ENCODE measurements at places on chromosomes 3 and 15.

- DNase-seq: no peak
Measured at GRCh38 chr15:51842265-51842664, 12.8 kb downstream of the TMOD3 start.

GRCh38 chr15:70249616-70250015, 151.9 kb upstream of the TLE3 start:
- DNase-seq: no peak

DNA sequence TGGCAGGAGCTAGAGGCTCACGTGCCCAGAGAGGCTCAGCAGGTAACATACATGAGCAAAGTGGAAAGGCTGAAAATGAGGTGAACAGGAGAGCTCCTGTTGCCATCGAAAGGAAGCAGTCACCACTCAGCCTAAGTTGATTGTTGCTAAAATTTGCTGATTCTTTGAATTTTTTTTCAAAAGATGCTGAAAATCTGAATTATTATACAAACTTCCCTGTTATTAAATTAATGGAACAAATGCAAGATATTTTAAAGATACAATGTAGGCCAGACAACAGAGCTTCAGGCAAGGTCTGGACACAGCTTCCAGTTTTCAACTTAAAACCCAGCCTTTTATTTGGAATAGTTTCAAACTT, 151.3 kb downstream of the GHSR start:
- no peak for DNase-seq

- no peak for DNase-seq
Measured at GRCh38 chr15:99590913-99591646, 25.3 kb downstream of the MEF2A start.

- DNase-seq: no peak
Measured at GRCh38 chr3:71964170-71964569, 179.2 kb upstream of the PROK2 start.

DNA sequence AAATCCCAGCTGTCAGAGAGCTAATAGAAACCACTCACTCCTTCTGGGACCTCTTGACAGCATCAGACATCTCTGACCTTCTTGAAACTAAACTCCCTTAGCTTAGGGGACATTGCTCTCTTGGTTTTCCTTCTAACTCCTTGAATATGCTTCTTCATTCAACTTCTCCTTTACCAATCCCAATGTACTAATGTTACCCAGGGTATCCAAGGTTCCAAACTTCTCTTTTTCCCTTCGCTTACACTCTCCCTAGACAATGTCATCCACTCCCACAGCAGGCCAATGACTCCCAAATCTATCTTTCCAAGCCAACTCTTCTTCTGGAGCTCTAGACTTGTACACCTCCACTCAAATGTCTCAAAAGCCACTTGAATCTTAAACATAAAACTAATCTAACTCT, 14.6 kb downstream of the HEXA start:
- no peak for DNase-seq

DNA sequence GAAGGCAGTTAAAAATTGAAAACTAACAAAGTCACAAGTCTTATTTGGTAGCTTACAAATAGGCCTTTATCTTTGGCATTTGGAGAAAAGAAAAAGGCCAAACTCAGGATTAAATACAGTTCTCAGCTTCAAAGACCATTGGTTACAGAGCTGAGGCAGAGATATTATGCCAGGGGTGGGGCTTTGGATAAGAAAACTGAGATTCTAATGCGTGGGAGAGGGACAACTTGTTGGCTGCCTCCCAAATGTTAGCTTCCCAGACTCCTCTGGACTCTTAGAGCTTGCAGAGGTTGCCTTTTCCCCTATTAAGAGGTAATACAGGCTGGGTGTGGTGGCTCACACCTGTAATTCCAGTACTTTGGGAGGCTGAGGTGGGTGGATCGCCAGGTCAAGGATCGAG, 231.8 kb downstream of the SQOR start:
- DNase-seq: no peak

DNA sequence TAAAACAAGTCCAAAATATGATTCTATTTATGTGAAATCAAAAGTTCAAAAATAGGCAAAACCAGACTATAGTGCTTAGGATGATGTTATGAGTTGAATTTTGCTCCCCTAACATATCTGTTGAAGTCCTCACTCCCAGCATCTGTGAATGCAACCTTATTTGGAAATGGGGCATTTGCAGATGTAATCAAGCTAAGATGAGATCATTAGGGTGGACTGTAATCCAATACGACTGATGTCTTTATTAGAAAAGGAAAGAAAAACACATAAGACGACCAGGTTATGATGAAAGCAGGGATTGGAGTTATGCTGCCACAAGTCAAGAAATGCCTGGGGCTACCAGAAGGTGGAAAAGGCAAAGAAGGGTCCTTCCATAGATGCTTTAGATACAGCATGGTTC, 110.5 kb upstream of the CCDC39 start:
- no peak for DNase-seq

GRCh38 chr3:18499301-18499700, 74.2 kb upstream of the SATB1 start:
- no peak for DNase-seq

GRCh38 chr3:108940568-108941263, 13.0 kb downstream of the GUCA1C start:
- no peak for DNase-seq

GRCh38 chr15:65835447-65835846, 33.8 kb upstream of the RAB11A start:
- DNase-seq: no peak

DNA sequence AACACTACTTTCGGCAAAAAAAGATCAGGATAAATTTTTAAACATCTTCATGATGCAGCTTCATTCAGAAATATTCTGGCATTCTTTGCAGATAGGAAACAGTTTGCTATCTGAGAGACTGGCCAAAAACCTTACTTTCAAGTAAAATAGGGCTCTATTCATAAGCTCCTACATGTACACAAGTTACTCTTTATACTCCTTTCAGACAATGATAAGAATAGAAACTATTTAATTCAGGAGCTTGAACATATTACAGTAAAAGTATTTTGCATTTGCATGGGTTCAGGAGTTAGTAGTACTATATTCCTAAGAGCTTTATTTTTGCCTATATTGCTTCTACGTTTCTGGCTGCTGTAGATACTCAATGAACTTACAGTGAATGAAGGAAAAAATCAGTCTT, 70.5 kb downstream of the PLOD2 start:
- DNase-seq: no peak

DNA sequence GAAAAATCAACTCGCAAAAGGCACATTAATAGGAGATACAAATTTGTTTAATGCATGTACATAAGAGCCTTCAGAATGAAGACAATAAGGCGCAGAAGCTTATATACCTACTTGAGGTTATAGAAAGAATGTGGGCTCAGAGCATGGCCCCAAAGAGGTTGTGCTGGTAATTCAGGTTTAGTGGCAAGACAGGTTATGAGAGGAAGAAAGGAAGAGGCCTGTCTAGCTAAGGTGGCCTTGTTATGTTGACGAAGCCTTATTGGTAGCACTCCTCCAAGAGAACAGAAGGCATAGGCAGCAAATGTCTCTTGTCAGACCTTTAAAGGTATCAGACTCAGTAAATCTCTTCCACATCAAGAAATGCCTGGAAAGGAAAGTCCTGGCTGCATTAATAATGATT, 290.8 kb downstream of the MCTP2 start:
- DNase-seq: no peak

- no peak for DNase-seq
Measured at GRCh38 chr15:99315636-99316035, 64.4 kb downstream of the LRRC28 start.

- no peak for DNase-seq
Measured at GRCh38 chr3:17399586-17399985, 342.8 kb downstream of the TBC1D5 start.

GRCh38 chr15:41233367-41233771, 2.3 kb downstream of the CHP1 start:
- no peak for DNase-seq

DNA sequence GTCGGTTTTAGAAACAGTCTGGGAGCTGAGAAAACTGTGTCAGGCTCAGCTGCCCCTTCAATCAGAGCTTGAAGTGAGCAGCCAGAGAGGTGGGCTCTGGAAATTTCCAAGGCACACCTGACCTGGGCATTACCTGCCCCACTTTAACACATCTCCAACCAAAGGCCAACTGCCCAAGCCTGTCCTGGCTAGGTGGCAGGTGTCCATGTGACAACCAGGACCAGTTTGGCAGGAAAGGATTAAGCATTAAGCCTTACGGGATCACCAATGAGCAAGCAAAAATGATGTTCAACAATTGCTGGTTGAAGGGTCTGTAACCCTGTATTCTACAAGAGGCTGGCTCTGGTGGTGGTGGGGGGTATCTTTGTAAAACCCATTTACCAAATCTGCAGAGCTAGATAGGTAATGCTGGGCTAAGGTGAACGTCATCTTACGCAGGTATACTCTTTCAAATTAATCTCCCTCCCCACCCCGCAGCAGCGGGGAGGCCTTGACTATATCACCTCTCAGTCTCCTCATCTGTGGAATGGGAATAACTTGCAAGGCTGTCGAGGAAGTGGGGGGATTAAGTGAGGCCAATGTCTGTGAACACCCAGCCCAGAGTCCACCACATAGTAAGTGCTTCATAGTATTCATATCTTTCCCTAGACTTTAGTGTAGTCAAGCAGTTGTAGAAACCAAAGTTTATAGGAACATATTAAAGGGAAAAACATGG, 183.2 kb downstream of the MEGF11 start:
- DNase-seq: no peak

GRCh38 chr15:74917676-74918075, 11.0 kb upstream of the FAM219B start:
- no peak for DNase-seq

- DNase-seq: no peak
Measured at GRCh38 chr15:99473981-99474906, 91.5 kb upstream of the MEF2A start.

GRCh38 chr3:27677565-27677964, 44.6 kb downstream of the EOMES start:
- DNase-seq: no peak

- no peak for DNase-seq
Measured at GRCh38 chr15:30928076-30928475, 24.4 kb downstream of the FAN1 start.

DNA sequence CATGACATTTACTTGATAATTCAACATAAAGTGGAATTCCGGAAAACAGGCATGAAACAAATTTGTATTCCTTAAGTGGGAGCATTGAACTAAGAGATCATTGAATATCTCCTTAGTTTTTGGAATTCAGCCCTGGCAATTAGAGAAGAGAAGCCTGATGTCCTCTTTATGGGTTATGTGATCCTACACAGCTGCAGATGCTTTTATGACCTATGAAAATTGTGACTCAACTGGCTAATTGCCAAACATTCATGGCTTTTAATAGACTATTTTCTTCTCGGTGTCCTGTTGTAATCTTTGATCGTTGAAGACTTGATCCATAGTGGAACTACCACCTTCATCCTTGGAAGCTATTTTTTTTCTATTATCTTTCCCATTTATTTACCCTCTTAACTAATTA, 46.1 kb downstream of the AGBL1 start:
- no peak for DNase-seq

GRCh38 chr3:14110699-14111098, 14.0 kb downstream of the CHCHD4 start:
- no peak for DNase-seq

- no peak for DNase-seq
Measured at GRCh38 chr15:66252685-66253417, 699 bp downstream of the MEGF11 start.

GRCh38 chr15:64137226-64137833, 14.2 kb upstream of the SNX22 start:
- no peak for DNase-seq
